ENCODE measurements at places on chromosomes 1 and 21.

DNA sequence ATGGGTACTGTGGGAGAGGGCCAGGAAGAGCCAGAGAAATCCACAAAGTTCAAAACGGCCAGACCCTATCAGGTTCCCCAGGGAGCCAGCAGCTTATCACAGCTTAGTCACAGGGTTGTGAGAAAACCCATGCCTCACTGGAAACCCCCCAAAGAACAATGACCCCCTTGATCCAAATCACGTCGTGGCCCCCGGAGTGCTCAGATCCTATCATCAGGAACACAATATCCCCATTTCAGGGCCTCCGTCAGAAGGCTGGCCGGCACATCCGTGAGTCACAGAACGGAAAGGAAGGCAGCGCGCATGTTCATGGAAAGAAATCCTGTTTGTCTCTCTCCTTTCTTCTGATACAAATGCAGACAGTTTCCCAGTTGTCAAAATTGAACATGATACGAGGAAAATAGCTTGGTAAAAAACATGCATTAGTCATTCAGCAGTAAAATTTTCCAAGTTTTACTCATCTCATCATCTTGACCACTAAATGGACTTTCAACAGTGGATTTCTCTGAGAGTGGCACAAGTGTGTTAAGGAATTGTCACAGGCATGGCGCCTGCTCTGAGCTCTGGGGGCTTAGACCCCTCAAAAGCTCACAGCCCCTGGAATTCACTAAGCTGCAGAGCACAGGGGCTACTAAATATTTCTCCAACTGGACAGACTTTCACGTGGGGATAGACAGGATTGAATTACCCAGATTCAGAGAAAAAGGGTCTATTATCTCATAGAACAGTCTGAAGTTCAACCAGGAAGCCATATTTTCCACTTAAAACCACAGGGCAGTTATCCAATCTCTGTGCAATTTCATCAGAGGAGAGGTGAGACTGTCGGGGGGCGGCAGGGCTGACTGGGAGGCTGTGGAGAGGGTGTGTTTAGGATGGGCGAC lies 124.8 kb downstream of the RIPK4 start:
- DNase-seq: no peak

DNA sequence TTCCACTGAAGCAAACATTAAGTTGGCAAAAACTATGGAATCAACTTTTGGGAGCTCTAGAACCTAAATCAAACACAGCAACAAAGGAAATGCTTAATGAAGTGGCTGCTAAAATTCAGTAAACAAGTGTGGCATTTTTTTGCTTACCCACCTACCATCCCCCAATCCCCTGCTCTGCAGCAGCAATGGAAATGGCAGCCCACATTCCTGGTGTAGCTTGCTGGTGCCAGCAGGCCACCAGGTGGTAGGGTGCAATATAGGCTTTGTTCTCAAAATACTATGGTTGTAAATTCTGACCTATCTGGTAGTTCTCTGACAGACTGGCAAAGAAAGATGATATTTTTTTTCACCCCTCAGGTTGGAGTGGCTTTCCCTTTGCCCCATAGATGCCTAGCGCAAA lies 42.8 kb downstream of the SHCBP1L start:
- no peak for DNase-seq

DNA sequence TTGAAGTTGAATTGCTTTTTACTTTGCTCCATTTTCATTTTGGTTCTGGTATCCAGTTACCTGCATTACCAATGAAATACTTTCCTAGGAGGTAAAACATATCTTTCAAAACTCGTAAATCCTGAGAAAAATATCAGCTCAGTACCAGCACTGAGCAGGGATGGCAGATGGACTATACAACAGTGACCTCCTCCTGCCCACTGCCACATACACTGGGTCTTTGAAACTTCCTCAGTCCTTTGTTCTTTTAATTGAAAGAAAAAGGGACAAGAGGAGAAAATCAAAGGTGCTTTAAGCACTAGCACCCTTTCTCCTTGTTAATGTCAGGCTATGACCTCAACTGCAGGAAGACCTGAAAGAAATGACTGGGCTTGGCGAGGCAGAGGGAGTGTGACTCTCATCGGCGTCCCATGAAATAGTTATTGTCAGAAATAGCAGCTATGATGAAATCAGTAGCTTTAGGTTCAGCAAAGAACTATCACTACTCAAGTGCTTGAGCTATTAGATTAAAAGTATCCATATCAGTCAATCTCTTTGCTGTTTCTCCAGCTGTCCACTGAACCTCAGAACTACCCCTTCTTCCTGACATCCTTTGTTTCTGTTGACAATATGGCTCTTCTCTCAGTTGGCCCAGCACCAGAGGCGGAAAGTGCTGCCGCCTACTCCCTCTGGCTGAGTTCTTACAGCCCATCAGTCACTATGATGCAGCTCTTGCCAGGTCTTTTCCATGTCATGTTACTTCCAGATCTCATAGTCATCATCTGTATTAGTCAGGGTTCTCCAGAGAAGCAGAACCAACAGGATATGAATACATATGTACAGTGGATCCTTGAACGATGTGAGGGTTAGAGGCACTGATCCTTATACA lies 207.0 kb upstream of the MAP1LC3C start:
- DNase-seq: no peak

DNA sequence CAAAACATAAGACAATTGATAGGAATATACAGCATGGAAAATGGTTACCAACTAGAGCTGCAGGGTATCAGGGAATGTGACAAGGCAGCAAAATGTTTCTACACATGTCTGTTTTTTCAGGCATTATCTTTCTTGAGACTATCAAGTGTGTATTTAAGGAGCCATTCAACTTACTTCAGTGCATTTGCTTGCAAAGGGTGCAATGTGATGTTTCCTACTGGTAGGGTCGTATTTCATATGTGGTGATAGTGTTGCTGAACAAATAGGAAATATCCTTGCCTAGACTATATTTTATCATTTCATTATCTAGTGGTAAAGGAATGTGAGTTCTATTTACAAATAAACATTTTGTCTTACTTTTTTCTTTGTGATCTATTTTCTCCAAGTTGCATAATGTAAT lies 42.4 kb downstream of the PTPRC start:
- DNase-seq: no peak

DNA sequence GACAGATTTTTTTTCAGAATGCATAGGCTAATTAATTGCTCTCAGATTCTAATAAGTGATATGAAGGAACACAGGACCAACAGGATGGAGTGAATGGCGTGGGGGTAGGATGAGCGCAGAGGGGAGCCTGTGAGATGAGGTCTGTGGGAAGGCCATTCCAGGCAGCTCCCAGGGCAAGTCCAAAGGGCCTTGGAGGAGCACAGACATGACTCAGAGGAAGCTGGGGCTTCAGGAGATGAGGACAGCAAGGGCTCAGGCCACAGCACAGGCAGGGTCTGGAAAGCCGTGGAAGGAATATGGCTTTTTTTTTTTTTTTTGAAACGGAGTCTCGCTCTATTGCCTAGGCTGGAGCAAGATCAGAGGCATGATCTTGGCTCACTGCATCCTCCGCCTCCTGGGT lies 35.1 kb downstream of the FMN2 start:
- no peak for DNase-seq

- no peak for DNase-seq
Measured at GRCh38 chr1:53689736-53690326, 49.1 kb downstream of the GLIS1 start.

GRCh38 chr1:20432891-20433290 lies 53.1 kb downstream of the CAMK2N1 start:
- DNase-seq: no peak

GRCh38 chr1:97651250-97651649 lies 269.6 kb downstream of the DPYD start:
- DNase-seq: no peak

- DNase-seq: no peak
Measured at GRCh38 chr1:235979716-235980333, 85.1 kb downstream of the NID1 start.

GRCh38 chr1:172254521-172255222 lies 165.8 kb upstream of the C1orf105 start:
- no peak for DNase-seq

GRCh38 chr1:119324198-119324597 lies 44.4 kb upstream of the HAO2 start:
- no peak for DNase-seq

DNA sequence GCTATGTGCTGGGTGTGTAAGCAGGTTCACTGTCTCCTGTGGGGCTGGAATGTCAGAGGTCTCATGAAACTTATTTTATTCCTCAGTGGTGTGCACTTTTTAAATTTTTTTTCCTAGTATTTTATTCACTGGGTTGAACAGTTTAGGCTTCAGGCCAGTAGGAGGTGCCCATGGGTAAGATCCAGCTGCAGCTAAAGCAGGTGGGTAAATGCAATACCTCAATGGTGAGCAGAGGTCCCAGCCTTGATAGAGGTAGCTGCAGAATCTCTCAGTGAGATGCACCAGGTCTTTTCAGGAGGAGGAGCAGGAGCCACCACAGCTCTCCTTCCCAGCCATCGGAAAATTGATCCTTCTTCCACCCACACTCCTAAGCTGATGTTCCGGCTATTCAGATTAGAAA lies 12.6 kb upstream of the OR6N2 start:
- no peak for DNase-seq

DNA sequence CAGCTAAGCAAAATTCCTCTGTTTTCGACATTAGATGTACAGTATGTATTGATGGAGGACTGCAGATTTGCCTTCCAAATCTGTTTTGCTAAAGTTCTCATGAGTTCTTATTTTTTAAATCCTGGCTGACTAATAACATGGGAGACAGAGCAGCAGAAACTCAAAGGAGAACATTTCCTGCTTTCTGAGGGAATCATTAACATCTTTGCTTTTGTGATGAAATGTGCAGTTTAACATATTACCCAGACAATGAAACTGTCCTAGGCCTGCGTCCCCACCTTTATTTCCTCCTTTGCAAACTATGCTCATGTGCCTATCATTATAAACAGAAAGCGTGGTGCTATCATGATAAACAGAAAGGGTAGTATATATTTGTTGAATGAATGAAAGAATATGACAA lies 149.9 kb downstream of the ZP4 start:
- no peak for DNase-seq

DNA sequence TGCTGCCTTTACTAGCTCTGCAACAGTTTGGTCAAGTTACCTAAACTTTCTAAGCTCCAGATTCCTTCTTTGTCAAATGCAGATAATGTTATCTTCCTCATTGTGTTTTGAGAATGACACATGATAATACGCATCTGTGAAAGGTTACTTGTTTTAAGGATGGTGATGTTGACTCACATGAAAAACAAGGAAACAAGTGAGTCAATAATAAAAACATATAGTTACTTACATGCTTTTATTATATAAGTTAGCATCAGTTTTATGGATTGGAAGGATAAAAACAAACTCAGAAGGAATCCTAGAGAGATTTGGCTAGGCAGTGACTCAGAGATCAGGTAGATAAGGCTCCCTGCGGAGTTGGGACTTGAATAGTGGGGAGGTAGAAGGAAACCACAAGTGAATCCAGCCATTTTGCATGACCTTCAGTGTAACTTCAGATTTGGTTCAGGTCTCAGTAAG lies 144.6 kb downstream of the LMO4 start:
- no peak for DNase-seq

DNA sequence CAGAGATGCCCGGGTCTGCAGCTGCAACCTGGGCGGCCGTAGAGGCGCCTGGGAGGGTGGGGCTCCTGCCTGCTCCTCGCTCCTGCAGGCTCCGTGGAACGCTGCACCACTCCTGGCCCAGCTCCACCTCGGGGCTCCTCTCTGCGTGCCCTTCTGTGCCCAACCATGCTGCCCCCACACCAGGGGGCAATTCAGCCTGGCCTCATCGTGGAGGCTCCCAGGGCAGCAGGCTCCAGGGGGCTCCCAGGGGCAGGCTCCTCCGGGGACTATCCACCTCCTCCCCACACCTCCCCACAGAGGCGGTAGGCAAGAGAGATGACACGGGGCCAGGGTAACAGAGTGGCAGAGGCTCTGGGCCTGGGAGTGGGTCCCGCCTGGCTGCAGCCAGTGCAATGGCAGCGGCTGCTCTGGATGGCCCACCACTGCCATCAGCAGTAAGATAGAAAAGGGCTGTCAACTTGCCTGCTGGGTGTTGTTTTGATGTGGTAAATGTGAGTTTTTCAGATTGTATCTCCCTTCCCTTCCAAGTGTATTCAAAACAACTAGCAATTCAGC lies 22.4 kb upstream of the LRRC8C start:
- DNase-seq: no peak

DNA sequence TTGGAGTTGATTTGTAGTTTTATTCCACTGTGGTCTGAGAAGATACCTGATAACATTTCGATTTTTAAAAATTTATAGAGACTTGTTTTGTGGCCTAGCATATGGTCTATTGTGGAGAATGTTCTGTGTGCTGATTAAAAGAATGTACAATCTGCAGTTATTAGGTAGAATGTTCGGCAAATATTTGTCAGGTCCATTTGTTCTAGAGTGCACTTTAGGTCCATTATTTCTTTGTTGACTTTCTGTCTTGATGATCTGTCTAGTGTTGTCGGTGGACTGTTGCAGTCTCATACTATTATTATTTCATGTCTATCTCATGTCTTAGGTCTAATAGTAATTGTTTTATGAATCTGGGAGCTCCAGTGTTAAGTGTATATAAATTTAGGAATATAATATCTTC lies 116.8 kb downstream of the NME7 start:
- DNase-seq: no peak

DNA sequence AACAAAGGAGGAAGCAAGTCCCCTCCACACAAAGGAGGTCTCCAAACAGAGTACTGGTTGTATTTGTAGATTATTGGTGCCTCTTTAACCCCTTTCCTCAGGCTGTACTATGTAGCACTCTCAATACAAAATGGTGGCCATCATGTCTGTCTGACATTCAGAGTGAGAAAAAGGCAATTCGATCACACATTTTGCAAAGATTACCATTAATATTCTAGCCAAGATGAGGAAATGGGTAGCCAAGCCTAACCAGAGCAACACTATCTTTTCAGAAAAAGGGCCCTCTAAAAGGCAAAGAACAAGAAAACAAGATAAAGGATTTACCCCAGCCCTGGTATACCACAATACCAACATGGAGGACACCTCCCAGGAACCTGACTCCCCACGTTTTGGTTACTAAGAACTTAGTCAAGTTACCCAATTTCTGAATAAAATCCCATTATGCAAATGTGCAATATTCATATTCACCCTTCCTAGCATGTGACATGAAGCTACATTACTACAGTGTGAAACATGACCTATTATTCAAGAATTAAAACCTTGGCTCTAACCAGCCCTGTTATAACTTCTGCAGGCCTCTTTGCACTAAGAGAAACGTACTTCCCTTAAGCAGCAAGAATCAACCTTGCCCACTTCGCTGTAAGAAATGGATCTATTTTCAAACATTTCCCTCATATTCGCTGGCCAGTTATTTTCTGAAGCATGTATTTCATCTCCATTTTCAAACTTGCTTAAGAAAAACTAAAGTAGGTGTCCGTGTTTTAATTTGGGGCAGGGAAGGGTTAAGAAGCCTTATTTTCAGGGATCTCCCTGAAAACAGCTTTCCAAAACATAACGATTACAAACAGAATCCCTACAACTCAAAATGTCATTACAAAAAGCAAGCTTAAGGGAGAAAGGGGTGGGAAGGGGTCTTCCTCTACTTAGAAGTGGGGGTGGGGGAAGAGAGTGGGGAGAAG lies 2.1 kb downstream of the KDM5B start:
- DNase-seq: no peak
